ENCODE measurements at places on chromosomes 11 and 22.
A peak's percentile ranks its signal among the peaks of the same experiment; 100 is the strongest.

GRCh38 chr22:36328635-36329253, 59.0 kb downstream of the MYH9 start:
- peak; percentile 69 for DNase-seq

- peak; percentile 10 for DNase-seq
These were observed 627.5 kb downstream of the BUD13 start for GRCh38 chr11:116145187-116145865.

DNA sequence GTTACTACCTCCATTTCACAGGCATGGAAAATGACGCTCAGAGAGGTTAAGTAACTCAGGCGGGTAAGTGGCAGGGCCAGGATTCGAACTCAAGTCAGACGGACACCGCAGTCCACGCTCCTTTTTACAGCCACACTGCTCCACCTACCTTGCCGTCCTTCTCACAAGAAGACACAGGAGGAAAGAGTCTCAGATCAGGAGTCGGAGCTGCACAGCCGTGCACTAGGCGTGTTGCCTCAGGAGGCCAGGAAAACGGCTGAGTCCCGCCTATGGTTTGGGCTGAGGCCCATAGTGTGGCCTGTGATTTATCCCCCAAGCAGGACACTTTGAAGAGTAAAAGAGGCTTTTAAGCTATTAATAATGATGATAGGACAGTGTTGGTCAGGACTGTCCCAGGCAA, 44.7 kb upstream of the CD5 start:
- no peak for DNase-seq

- DNase-seq: no peak
These were observed 145.8 kb upstream of the ARHGAP20 start for GRCh38 chr11:110857892-110858546.

DNA sequence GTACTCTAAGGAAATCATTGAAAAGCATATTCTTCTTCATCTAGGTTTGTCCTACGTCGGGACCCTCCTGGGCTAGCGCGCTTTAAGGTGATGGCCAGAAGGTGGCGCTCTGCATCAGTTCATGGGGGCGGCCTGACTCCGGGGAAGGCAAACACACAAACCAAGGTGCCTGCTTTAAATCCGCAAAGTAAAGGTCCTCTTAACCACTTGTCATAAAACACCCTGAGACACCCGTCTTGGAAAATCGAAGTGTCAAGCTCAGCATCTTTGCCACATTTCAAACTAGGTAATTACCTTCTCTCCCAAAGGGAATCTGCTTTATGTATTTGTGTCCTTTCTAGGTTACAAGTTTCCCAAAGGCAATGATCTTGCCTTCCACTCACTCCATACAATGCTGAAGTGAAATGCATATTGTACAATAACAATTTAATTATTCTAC, 33.9 kb downstream of the LMO2 start:
- DNase-seq: peak; percentile 80

DNA sequence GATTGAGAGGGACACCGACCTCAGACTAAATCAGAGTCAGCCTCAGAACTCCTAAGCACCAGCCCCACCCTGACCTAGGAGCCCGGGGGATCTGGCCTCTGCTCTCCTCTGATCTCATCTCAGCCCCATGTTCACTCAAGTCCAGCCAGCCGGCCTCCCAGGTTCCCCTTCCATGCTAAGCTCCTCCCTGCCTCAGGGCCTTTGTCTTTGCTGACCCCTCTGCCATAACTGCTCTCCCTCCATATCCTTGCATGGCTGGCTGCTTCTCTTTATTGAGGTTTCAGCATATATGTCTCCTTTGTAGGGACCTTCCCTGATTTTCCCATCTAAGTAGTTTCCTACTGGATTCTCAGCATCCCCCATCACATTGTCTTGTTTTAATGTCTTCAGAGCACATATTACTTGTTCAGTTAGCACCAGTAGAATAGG, 780 bp upstream of the SLC15A3 start:
- DNase-seq: no peak

DNA sequence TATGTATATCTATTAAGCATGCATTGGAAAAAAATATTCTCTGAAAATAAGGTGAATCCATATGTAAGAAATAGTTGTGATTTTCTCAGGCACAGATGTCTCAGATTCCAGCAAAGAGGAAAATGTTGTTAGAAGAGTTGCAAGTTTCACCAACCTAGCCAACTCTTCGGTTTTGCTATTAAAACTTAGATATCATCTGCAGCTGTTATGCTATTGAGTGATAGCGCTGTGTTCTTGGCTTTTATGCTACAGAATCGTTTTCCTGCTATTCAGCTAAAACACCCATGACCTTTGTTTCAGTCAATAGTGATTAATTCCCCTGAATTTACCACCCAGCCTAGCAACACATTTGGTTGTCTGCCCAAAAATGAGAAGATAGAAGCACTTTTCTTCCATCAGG, 795.6 kb upstream of the ANO3 start:
- no peak for DNase-seq

DNA sequence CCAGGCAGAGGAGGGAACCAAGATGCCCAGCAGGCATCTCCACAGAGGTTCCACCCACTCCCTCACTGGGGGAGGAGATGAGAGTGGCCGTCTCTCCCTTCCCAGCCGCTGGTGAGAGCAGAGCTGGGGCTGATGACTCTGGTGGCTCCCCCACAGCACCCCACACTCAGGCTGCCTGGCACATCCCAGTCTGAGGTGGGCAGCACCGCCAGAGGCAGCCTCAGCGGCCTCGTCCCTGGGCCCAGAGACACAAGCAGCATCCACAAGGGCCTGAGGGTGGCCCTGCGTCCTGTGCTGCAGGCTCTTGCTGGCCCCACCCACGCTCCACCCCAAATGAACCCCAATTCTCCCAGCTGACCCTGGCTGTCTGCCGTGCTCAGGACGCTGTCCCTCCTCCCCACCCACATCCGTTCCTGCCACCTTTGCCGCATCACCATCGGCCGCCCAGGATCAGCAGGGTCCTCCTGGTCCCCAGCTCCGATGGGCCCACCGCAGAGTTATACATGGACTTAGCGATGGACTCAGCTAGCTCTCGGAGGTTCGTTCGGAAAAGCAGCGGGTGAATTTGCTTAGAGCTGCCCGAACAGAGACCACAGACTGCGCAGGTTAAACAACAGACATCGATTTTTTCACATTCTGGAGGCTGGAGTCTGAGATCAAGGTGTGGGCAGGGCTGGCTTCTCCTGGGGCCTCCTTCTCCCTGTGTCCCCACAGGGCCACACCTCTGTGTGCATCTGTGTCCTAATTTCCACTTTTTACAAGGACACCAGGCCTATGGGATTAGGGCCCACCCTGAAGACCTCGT, 20.2 kb upstream of the CTSD start:
- no peak for DNase-seq

GRCh38 chr22:35629406-35630216, 12.5 kb upstream of the MB start:
- DNase-seq: no peak

DNA sequence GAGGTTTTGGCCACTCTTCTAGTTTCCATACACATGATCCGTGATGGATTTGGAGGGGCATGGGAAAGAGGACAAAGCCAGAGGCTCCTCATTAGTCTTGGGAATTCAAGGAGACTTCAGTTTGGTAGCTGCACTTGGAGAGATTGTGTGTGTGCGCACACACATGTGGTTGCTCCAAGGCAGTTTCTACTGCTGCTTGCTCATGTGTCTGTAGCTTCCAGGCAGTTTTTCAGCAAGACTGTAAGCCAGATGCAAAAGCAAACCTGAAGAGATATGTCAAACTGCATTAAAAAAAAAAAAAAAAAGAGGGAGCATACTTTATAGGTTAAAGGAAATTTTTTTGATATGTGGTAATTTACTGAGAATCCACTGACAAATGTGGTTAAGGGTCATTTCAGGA, 95.7 kb downstream of the OSBP2 start:
- DNase-seq: no peak

DNA sequence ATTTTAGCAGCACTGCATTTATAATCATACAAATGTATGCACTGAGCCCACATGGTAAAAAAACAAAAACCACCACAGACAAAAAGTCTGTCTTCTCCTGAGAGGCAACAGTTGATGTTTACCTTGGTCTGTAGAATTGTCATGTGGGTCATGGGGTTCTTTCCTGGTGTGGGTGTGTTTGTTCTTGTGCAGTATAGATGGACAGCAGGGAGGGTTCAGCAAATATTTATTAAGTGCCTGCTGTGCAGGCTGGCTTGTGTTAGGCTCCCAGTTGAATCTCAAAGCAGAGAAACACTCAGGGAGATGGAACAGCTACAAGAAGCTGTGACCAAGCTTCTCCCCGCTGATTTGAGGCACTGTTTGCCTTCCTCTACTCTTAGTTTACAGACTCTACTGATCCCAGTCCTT, 82.2 kb downstream of the PISD start:
- DNase-seq: no peak

DNA sequence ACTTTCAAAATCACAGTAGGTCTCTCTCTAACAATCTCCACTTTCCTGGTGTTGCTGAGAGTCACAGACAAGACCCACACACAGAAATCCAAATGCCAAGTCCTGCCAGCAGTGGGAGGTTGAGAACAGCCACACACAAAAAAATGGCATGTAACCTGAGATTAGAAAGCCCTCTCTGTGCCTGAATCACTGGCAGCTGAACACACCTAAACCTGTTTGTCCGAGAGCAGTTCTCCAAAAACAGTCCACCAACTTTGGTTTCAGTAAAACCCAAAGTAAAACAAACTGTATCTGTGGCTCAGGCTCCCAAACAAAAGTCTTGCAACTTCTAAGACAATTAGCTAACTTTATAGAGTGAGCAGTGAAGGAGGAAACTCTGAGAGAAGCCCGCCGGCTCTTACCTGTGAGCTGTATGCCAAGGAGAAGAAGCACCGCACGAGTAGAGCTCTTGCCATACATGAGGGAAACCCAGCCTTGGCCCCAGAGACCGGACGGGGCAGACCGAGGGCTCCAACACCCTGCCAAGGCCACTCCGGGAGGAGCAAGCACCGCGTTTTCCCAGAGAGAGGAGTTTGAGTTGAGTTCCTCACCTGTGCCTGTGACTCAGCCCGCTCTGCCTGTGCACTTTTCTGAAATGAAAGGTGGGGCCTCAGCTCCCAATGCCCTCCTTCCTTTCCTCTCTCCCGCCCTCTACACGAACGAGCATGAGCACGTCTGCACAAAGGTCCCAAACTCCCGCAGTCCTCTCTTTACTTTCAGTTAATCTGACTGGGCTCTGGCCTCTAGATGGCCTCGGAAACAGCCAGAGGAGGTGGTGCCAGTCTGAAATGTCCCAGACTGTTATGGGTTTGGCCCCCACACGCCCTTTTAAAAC, at the start of gene MPZL2:
Gene MPZL2, minus strand, starts transcription at position 603 of the 874 bp plus-strand sequence. Its CDS starts 144 bp downstream, at position 459.
- peak; percentile 39 for DNase-seq

DNA sequence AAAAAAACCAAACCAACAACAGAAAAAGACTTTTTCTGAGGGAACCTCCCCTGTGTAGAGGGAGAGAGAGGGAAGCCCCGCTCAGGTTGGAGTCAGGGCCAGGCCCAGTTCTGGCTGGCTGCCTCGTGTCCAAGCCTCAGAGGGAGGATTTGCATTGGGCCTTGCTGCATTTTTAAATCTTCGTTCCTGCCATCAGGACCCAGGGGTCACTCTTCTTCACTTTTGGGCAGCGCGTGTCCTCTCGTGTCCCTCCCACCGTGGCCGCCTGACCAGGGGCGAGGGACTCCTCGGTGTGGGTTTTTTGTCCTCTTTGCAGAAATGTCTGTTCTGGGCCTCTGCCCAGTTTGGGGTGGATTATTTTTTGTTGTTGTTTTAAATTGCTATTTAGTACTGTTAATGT, 57.9 kb downstream of the LRRC74B start:
- no peak for DNase-seq

DNA sequence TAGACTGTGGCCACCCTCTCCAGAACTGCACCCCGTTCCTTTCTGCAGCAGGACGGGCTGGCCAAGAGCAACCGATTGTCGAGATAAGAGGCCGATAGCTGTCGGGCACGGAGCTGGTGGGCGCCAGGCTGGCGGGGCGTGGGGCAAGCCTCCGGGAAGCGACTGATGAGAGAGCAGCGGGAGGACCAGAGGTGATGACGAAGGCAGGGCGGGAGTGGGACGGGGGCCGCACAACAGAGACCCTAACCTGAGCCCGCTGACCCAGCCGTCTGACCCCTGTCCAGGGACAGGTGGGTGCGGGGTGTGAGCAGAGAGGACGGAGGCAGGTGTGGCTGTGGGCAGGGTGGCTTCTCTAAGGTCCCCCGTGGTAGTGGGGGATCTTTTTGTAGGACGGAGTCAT, 7.3 kb upstream of the BRSK2 start:
- DNase-seq: no peak

DNA sequence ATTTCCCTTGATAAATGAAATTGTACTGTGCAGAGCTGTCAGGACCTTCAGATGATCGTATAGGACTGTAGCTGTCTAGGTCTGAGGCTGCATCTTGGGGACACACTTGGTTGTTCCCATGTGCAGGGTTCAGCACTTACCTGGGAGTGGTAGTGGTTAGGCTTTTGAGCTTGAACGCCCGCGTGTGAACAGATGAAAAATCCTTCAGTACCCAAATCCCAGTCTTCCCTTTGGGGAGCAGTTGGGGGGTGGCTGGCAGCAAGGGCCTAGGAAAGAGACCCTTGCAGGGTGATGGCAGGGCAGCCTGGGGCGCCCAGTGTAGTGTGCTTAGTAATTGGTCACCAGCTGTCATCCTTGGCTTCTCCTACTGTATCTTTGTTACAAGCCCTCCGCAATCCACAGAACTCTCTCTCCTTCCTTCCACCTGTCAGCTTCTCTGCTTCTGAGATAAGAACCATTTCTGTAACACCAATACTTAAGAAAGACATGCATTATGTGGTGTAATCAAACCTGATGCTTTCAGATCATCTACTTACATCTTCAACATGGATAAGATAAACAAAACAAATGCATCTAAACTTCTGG, 64.6 kb downstream of the MORC2 start:
- DNase-seq: peak; percentile 43

DNA sequence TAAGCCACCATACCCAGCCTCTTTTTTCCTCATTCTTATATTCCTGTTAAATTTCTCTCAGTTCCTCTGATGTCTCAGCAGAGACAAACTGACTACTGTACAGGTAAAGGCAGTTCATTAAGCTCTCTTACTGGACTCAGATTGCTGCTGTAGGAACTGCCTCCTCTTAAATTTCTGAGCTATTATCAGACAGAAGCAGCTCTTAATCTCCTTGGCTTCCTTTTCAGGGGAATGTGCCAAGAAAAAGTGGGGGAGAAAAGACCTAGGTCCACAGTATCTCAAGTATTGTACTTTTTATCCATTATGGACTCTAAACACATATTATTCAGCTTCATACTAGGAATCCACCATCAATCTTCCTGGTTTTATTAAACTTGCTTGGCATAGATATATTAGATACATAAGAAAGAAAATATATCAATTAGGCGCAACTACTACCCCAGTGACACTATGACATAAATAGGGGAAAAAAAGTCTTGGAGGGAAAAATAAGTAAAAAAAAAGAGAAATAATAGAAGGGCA, 26.1 kb downstream of the MRTFA start:
- DNase-seq: no peak

DNA sequence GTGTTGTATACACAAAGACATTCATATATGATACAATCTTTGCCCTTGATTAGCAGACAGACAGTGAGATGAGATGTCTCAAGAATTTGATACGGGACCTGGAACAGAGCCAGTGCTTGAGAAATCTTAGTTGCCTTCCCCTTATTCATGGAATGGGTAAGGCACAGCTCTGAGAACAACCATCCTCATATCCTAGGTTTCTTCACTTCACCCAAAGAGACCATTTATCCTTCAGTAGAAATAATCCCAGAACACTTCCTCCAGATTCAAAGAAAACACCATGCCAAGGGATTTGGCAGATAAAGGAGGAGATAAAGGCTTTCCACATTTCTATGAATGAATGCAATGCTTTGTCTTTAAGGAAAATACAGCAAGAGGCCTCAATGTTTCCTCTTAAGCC, 8.8 kb upstream of the IZUMO1R start:
- DNase-seq: no peak

- DNase-seq: no peak
These were observed 257.2 kb downstream of the ETS1 start for GRCh38 chr11:128330203-128330602.

GRCh38 chr11:75342966-75343870, 8.2 kb downstream of the ARRB1 start:
- DNase-seq: no peak

All from NCI-H2171 treated with DMSO at 0.1 percent for 48 hours (cell line).